Suppressor macrophage (primary cell): ENCODE measurements at places on chromosomes 6 and 20.
A peak's percentile ranks its signal among the peaks of the same experiment; 100 is the strongest.

DNA sequence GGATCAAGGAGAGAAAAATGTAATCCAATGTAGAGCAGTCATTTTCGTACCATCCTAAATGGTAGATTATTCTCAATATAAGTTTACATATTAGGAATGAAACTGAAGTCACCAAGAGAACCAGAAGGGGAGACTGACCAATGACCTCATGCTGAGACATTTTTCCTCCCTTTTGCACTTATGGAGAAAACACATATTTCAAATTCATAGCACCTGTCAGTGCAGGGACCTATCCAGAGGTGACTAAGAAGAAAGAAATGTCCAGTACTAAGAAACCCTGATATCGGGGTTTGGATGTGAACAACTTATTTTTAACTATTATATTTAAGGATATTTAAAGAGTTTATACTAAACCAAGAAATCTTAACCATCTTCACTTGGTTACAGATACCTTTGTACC lies 16.6 kb upstream of the LYRM2 start:
- no peak for DNase-seq

DNA sequence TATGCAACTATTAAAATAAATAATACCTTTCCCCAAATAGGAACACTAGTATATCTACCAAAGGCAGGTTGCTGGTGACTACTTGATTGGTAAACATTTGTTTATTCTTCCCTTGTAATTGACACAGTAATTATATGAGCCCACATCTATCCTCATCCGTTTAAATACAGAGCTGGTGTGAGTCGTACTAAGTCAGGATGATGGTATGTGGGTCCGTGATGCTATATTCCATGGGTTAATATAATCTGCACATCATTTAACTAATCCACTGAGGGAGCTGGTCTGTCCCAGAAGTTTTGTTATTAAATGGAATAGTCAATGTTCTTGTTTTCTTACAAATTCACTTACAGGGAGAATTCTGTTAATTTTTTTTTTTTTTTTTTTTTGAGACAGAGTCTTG lies 164.0 kb upstream of the AGPAT4 start:
- no peak for DNase-seq

GRCh38 chr6:32970413-32971241 lies 2.2 kb downstream of the BRD2 start:
- DNase-seq: peak; percentile 90

DNA sequence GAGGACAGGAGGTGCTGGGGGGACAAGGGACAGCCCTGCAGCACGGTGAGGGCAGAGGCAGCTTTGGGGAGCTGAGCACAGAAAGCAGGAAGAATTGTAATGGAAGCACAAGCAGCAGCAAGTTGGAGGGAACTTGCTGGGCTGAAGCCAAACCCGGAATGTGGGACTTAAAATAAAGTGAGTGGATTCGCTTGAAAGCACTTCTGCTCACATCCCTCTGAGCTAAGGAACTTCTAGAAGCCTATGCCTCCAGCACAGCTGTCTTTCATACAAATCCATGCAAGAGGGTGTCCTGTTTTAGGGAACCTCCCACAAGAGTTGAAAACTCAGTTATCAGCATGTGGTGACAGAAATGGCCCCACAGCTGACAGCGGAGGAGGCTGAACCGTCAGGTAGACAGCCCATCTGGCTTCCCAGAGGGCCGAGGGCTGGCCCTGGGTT lies 71.4 kb upstream of the MLN start:
- DNase-seq: no peak

DNA sequence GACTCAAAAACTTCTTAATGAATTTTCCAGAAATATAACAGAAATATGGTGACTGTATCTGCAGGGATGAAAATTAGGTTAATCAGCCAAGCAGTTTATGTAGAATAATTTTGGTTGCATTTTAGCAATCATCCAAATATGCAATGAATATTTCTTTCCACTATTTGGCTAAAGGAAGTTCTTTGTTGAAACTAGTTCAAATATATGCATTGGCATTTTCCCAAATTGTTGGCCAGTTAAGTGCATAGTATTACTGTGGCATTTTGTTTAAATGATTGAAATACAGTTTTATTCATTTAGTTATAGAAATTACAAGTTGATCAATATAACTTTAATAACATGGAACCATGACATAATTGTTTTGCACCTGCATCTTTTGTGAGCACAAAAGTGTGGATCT lies 115.5 kb downstream of the DOK5 start:
- no peak for DNase-seq

DNA sequence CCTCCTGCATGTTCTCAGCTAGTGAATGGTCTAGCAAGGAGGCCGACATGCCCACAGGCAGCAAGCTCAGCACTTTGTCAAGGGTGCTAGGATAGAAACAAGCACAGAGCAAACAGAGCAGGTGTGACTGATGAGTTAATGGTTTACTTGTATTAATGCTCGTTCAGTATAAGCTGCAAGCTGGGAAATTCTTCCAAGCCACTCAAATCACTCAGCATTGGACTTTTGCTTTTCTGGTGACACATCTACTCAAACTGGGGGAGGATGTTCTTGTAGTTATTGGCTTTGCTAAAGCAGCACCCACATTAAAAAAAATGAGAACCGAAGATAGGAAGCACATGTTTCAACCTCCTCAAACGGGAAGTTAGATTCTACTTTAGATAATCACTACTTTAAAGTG lies 43.1 kb upstream of the NEDD9 start:
- DNase-seq: peak; percentile 64

DNA sequence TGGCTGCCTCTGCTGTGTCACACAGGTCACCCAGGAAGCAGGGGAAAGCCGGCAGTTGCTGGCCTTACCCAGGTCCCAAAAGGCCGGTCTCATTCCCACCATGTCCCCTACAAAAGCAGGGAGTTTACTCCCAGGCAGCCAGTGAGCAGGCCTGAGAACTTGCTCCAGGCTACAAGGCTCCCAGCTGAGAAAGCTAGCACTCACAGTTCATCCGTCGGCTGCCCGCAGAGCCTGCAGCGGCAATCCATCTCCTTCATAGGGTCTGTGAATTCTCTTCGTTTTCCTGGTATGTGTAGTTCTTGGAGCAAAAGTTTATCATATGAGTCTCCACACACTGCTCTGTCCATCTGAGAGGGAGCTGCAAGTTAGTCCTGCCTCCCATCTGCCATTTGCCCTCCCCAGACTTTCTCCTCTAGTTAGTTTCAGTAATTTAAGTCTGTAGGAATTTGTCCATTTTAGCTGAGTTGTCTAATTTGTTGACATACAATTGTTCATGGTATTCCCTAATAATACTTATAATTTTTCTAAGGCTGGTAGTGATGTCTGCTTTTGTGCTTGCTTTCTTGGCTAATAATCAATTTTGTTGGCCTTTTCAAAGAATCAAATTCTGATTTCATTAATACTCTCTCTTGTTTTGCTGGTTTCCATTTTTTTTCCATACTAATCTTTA lies 135.6 kb downstream of the MAP3K4 start:
- no peak for DNase-seq

DNA sequence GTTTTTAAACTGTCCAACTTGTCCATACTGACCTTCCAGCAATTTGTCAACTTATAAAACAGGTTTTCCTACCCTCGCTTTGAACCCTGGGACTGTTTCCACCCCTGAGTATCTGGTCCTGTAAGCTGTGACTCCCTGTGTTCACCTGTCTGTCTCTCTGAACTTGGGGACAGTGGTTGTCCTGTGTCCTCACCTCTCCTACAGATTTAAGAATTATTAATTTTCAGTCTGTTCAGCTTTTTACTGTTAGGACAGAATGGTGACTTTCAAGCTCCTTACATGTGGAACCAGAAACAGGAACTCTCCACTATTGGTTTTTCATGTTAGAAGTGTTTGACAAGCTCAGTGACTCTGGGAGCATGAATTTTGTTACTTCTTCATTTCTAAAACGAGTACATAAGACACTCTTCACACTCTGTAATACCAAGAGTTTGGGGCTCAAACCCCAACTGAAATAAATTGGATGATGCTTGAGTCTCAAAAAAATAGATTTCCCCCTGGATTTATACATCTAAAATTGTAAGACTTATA lies 713.9 kb downstream of the COL12A1 start:
- peak; percentile 2 for DNase-seq
